ENCODE measurements at places on chromosomes 5 and 9.

DNA sequence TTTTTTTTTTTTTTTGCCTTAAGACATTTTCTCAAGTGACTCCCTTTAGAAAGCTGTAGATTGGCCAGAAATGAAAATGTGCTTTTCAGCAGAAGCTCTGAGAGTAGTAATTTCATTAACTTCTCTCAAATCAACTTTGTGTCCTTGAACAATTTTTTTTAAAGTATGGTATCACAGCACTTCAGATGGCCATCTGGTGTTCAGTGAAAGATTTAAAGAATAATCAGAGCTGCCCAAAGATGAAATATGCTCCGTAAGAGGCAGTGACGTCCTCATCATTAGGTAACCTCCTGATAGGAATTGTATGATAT is 43.0 kb upstream of the PCAT7 start:
- no peak for DNase-seq

GRCh38 chr9:114280636-114281472 is 42.0 kb upstream of the ORM1 start:
- DNase-seq, result peak; percentile 32

DNA sequence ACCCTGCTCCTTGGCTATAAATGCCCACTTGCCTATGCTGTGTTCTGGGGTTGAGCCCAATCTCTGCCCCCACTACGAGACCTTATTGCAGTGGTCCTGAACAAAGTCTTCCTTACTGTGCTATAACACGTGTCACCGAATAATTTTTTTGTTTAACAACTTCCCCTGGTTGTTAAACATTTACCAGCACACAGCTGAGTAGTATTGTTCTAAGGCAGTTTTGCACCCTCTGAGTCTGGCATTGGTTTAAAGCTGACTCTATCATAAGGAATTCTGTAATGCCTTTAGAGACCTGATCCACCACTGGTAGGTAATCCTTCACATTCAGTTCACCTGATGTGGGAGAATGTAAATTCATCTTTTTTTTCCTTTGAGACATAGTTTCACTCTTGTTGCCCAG is 25.6 kb upstream of the ANKRD31 start:
- DNase-seq, result no peak

DNA sequence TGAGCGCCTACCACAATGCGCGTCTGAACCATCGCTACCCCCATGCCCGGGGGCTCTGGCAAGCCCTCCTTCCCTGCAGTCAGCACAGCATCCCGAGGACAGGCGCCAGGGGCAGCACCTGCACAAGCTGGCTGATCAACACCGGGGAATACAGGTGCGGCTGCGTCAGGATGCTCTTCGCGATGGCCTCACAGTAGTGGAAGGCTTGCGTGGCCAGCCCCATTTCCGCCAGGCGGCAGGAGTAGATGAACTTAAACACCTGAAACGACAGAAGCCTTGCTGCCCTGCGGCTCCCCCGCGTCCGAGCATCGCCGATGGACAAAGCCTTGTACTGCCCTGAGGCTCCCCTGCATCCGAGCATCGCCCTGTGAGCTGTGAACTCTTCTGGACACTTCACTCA is 17.7 kb upstream of the INPP5E start:
- no peak for DNase-seq

- no peak for DNase-seq
Measured at GRCh38 chr9:109517901-109518377, 19.8 kb upstream of the PTPN3 start.

- no peak for DNase-seq
Measured at GRCh38 chr5:105503950-105504349, 1941.4 kb upstream of the NUDT12 start.

DNA sequence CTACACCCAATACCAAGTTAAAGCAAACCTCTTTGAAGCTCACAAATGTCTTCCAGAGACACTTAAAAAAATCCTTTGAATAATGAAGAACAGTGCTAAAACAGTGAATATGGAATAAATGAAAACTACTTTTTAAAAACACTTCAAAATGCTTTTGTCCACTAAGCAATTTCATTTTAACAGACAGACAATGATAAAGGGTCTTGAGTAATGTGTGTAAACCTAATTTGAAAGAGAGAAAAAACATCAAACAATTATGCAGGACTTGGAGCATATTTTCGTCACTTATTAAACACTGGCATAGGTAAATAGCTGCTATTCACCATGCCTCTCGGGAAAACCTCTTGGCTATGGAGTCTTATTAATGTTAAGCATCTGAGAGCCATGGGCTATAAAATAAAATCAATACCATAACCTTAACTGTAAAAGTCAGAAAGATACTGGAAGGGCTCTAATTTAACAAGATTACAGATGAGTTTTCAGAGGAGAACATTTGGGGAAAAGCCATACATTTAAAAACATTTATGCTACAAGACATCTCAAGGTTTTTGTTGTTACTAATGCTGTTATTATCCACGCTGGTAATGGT is 177.8 kb downstream of the NFIB start:
- DNase-seq, result no peak

DNA sequence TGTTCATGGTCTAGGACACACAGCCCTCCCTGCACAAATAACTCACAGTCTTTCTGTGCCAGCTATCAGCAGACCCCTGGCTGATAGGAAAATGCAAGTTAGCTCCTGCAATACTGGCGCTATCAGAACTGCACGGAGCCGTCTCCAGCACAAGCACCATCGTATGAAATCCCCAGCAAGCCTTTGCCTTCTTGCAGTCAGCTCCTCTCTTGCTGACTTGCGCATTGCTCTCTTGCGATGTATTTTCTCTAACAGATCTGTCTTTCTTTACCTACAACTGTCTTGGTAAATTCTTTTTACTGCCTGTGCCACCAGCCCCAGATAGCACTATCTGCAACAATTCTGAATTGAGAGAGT is 25.1 kb upstream of the UGCG start:
- no peak for DNase-seq

DNA sequence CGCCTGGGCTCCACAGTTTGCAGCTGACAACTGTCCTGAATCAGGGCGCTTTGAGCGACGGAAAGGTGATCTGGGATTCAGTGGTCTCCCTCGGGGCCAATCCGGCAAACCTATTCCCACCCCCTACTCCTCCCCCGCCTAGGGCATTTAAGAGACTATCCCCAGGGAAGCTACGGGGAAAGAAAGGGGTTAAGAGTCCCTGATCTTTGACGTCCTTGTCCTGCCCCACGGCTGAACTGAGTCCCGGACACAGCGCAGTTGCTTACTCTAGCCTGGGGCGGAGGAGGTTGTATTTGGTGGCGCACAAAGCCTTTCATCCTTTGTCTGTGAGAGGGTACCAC is 3.4 kb downstream of the RORB start:
- DNase-seq, result no peak

GRCh38 chr5:78076351-78076750 is 218.1 kb downstream of the AP3B1 start:
- DNase-seq, result no peak

DNA sequence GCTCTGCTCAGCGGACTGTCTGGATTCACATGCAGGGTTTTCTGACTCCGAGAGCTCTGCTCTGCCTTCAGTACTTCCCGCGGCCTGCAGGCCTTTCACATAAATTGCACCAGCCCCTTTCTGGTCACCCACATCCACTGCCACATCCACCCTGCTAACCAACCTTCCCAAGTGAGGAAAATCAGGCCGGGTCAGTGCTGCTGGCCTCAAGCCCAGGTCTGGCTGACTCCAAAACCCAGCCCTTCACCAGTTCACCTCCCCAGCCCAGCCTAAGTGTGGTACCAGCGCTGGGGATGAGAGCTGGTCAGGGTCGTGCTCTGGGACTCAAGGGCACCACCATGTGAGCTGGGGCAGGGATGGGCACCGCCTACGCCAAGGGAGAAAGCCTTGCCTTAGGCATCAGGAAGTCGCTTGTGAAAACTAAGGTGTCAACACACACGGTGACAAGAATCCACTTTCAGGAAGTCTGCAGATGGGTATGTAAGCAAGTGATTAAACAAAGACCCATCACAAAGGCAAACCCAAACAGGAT is 12.3 kb downstream of the LMAN2 start:
- no peak for DNase-seq

DNA sequence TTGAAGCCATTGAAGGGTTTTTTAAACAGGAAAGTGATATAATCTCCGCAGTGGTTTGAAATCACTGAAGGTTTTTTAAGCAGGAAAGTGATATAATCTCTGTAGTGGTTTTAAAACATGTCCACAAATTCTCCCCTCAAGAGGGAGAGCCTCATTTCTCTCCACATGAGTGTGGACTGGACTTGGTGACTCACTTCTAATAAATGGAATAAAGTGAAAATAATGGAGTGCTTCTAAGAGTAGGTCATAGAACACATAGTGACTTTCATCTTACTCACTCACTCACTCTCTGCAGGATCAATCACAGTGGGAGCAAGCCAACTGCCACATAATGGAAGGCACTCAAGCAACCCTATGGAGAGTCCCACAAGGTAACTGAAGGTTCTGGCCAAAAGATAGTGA is 12.0 kb downstream of the CTNNAL1 start:
- DNase-seq, result no peak

- peak; percentile 62 for DNase-seq
Measured at GRCh38 chr5:73380041-73380440, 68.5 kb downstream of the FOXD1 start.

DNA sequence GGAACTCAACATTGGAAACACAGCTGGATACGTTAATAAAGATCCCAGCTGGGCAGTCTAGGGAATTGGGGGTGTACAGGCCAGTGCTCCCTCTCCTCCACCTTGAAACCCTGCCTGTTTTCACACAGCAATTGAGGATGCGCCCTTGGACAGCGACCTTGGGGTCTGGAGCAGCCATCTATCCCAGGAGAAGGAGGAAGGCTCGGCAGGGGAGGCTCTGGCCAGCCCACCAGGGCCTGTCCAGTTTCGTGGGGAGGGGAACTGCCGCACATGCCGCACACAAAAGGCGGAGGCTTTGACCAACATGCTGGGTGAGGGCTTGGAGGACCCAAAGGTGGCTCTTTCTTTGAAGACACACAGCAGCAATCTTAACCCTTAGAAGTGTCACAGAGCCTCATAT is 1.4 kb downstream of the COL23A1 start:
- no peak for DNase-seq

DNA sequence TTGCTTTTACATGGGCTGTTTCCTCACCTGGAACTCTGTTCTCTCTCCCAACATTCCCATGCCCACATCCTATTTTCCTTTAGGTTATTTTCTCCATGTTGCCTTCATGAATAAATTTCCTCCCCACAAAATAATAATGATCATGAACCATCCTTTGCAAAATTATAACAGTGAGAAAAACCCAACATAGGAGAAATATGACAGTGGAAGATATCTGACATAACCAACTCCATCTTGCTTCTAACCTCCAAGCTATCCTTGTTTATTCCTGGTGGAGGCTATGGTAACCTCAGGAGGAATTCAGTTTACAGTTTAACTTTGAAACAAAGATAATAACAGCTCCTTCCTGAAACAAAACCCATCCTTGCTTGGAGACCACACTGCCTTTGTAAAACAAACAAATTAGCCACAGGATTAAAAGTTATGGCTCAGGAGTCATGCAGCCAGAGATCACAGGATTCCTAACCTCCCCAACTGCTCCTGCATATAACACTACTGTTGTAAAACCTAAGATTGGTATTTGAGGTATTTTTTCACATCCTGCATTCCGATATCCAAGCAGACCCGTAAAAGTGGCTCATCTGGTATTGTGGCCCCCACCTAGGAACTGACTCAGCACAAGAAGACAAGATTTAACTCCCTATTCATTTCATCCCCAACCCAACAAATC is 212.4 kb downstream of the TRIM32 start:
- no peak for DNase-seq

GRCh38 chr5:154273963-154274827 is 83.7 kb downstream of the GALNT10 start:
- no peak for DNase-seq

- DNase-seq, result no peak
Measured at GRCh38 chr5:87099968-87100367, 167.7 kb upstream of the RASA1 start.

GRCh38 chr5:67268231-67269021 is 71.8 kb upstream of the CD180 start:
- peak; percentile 83 for DNase-seq

DNA sequence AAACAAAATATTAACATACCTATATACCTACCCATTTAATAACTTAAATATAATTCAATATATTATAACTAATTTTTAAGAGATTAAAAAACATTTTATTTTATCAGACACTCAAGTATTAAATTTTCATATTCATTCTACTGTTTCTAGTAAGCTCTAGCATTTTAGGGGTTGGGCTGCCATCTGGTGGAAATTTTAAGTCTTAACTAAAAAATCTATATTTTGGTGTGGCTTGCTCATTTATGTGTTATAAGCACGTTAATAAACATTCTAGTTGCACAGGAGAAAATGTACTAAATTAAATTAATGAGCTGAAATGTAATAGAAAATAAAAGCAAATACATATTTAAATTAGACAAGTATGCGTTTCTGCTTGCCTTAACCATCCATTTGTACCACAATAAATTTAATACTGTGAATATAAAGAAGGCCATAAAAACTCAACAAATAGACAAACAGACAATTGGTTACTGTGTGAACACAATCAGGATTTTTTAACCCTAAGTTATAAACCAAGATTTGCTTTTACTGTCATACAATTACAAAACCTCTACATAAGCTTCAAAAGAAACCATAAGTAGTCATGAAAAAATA is 1728.3 kb upstream of the CDH9 start:
- DNase-seq, result no peak

DNA sequence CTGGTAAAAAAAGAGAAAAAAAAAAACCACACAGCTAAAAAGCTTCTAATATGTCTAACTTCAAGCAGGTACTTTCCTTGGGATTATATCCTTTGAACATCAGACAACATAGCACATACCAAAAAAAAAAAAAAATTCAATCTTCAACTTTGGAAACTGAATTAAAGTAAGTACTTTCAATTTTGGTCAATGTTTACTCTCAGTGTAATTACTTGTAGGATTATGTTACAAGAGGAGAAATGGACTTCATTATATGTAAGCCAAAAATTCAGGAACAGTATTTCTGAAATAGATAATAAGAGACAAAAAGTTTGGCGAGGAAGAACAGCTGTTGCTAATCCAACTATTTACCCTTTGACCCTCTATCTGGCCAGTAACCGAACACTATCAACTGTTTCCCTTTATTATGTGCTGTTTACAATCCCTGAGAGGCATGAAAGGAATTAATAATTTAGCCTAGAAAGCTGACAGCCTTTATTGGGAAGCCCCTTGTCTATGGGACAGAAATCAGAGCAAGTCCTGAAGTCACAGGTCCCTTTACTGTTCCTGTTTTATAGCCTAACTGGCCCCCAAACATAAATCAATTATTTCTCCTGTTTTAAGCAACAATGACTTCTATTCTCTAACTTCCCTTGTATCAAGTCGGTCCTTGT is 46.6 kb downstream of the NR6A1 start:
- no peak for DNase-seq

GRCh38 chr5:35816881-35817521 is 39.7 kb upstream of the IL7R start:
- no peak for DNase-seq
